ENCODE measurements at places on chromosomes 7 and 10. TPM values are rescaled to one million over a fixed set of nuclear protein-coding genes. Genes with fewer than 3 reads are reported as not detected.

CREB5 gene
- total RNA-seq: 16.4 TPM

LRRTM3 gene
- 28.6 TPM for total RNA-seq

ZNF425 gene
- total RNA-seq: 5.8 TPM

COBL gene
- total RNA-seq: 4.6 TPM

RBM48 gene
- total RNA-seq: 20.6 TPM

EFCAB10 gene
- total RNA-seq: 6.9 TPM

LEP gene
- total RNA-seq: 0.06 TPM

TRIM50 gene
- not detected for total RNA-seq

HTR7 gene
- total RNA-seq: 12.4 TPM

BHLHA15 gene
- total RNA-seq: 2.4 TPM

All from spinal cord (tissue), 10 donors.